ENCODE measurements at places on chromosomes 2 and 18.

DNA sequence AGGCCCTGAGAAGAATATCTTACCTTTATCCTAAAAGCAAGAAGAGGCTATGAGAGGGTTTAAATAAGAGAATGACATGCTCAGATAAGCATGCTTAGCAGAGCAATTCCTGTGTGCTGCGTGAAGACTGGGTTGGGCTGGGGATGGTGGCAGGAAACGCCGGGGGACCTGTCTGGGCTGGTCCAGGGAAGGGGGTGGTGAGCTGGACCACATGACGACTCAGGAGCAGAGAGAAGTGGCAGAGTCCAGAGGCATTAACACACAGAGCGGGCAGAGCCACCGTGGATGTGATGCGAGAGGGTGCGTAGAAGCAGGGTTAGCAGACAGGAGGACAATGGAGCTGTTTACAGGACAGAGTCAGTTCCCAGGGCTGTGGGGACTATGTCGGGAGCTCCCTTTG lies 84.5 kb downstream of the ZBTB7C start:
- no peak for DNase-seq

DNA sequence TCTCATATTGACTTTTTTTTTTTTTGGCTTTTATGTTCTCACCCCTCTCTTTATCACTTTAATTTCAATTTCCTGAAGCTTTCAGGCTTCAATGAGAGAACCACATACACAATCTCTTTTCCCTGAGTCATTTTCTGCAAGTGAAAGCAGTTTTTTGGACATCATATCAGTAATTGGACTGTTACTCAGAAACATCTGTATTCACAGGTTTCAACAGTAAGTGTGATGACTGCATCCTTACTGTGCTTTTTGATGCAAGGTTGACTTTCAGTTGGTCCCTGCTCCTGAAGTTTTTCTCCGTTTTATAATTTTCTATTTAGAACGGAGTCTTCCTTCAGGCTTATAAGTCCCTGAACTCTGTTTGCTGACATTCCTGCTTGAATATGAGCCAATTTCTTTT lies 70.5 kb upstream of the CCBE1 start:
- no peak for DNase-seq

GRCh38 chr2:157803952-157804351 lies 72.2 kb downstream of the ACVR1 start:
- no peak for DNase-seq

GRCh38 chr2:40213071-40213470 lies 238.8 kb downstream of the SLC8A1 start:
- DNase-seq = no peak

GRCh38 chr2:114039677-114040076 lies 149.8 kb downstream of the ACTR3 start:
- no peak for DNase-seq

GRCh38 chr2:172427256-172427989 lies at the start of gene ITGA6:
Gene ITGA6 (plus strand): TSS chr2:172427586.
- peak; percentile 72 for DNase-seq

DNA sequence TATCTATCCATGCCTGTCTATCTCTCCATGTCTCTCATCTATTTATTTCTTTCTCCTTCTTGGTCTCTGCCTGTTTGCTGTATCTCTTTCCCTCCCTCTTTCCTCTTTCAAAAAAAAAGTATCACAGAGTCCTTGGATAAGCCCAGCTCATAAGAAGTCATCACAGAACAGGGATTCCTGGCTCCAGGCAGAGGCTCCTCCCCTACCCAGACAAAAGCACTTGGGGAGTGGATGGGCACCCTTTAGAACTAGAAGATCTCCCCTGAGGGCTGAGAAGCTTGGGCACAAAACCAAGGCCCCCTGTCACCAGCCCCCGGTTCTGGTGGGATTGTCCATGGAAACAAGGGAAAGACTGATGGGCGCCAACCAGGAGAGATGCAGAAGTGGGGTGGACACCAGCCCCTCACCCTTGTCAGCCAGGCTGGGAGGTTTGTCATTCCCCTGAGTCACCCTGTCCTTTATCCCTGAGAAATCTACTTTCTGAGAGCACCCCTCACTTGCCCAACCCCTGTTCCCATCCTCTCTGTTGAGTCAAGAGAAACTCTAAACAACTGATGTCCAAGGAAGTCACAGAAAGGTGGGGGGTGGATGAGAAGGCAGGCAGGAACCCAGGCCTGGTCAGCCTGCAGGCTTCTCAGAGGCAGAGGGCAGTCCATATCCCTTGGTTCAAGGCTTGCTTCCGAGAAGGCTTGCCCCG lies 127.1 kb downstream of the TNS1 start:
- DNase-seq = no peak

- DNase-seq = no peak
Measured at GRCh38 chr2:233686928-233687327, 5.2 kb downstream of the UGT1A7 start.

- no peak for DNase-seq
Measured at GRCh38 chr2:69175790-69176715, 163.1 kb downstream of the ANTXR1 start.

DNA sequence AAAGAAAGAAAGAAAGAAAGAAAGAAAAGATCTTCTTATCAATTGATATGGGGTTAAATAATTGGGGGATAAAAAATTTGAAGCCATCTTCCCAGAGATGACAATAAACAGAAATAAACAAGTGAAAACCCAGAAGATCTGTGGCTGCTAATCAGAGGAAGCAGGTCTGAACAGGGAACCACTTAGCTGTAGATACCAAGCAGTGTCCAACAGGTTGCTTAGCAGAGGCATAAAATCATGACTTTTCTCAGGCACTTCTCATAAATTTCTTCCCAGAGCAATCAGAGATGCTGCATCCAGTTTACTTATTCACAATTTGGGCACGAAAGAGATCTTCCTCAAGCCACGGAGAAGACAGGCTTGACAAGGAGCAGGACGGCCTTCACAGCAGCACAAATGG lies 5.7 kb upstream of the LPIN1 start:
- DNase-seq = no peak

- DNase-seq = no peak
Measured at GRCh38 chr18:55219059-55219458, 259.8 kb upstream of the CCDC68 start.

- DNase-seq = no peak
Measured at GRCh38 chr2:40147360-40147759, 304.5 kb downstream of the SLC8A1 start.

GRCh38 chr2:85019121-85019520 lies 48.2 kb downstream of the KCMF1 start:
- no peak for DNase-seq

DNA sequence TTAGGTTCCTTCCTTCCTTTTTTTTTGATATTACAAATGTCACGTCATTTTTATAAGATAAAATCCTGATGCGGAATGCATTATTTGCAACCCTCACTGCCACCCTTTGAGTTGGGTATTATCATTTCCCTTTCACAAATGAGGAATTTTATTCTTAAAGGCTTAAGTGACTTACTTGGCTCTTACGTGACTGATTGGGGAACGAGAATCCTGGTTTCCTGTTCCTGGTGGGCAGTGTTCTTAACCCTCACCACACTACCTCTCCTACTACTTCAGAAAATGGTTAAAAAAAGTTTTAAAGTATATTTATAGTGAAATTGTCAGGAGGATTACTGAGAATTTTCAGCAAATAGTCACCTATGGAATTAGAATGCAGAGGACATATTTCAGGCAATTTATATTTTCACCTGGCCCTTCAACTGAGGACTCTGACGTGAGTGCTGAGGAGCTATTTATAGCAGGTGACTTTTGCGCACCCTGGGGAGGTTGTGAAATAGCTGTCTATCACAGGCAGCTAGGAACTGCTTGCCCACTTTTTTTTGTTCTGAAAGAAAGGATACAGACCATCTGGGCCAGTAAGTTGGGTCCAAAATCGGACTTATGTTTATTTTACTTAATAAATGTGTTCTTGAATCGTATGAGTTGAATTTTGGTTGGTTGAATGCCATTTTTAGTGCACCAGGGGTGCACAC lies 18.7 kb upstream of the RASGRP3 start:
- DNase-seq = no peak

GRCh38 chr2:137367361-137367760 lies 596.9 kb upstream of the HNMT start:
- no peak for DNase-seq

- no peak for DNase-seq
Measured at GRCh38 chr2:160225722-160226121, 25.6 kb upstream of the ITGB6 start.

- DNase-seq = no peak
Measured at GRCh38 chr18:50816419-50817166, 3.2 kb downstream of the MRO start.

DNA sequence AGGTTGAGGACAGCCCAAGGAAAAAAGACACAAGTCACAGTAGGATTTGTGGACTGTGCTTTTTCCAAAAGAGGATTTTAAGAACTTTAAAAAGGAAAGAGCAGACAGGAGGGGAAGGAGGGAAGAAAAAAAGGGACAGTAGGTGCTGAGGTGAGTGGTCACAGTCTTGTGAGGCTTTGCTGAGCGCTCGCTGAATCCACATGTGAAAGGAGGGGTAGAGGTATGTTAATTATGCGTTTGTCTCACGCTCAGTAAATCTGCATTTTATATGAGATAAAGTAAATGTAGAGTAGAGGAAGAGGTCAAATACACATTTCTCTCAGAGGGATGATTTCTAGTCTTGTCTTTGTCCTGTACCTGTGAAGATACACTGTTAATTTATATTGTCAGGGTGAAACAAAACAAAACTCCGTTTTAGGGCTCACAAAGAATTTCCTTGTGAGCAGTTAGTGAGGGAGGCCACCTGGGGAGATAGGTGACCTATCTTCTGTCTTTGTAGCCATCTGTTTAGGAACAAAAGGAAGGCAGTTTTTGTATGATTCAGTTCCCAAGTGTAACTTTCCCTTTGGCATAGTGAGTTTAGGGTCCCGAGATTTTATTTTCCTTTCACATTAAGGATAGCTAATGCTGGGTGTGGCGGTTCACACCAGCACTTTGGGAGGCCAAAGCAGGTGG lies 25.3 kb downstream of the GNAL start:
- DNase-seq = no peak

DNA sequence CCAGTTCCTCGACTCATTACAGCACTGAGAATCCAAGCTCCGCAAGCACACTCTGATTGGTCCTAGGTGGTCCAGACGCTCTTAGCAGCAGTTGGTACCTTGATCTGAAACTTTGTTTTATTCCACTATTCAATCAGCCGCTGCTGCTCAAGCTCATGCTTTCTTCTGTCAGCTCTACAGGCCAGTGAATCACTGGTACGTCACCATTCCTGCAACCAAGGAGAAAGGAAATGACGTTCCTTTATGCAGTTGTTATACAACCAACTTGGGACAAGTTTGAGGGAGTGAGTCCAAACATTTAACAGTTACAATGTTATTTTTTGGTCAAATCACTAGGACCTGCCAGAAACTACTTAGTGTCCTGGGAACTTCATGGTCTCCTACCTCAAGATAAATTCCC lies 398.8 kb upstream of the TMEFF2 start:
- DNase-seq = no peak

GRCh38 chr18:331221-331821 lies 63.5 kb upstream of the THOC1 start:
- no peak for DNase-seq

DNA sequence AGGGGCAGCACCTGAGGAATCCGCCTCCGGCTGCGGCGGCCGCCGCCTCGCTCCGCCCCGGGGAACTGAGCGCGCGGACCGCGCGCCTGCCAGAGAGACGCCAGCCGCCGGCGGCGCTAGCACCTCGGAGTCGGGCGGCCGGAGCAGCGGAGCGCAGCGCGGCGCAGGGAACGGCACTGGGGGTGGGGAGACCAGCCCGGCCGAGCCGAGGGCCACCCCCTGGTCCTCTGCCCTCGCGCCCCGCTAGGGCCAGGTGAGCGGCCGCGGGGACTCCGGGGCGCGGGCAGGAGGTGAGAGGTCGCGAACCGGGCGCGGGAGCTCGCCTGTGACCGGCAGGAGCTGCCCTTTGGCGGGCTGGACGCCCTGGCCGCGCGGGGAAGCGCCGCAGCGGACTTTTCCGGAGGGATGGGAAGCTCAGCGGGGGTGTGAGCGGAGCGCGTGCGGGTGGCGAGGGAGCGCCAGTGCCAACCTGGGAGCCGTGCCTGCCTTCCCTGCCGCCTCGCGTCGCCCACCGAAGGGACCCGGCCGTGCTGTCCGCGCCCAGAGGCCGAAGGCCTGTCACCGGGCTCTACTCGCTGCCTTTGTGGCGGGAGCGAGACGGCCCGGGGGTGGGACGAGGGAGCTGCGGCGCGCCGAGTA lies at the start of gene GREB1L:
GREB1L (plus strand) TSS at position 92 of the 639 bp plus-strand sequence. CDS start 141,287 bp downstream, outside the sequence.
- no peak for DNase-seq

DNA sequence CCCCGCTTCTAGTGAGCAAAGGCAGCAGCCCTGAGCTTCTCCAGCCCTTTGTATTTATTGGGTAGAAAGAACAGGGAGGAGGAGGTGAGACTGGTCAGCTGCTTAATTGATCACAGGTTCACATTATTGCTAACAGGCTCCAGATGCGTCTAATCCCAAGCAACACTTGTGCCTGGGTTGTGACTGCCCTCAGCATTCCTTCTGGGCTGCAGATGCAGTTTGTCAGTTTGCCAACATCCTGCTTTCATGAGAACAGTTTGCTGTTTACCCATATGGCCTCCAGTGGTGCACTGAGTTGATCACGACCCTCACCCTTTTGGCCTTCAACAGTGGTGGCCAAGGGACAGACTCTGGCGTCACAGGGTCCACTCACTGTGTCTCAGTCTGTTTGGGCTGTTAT lies 159.5 kb upstream of the ZNF516 start:
- DNase-seq = no peak

DNA sequence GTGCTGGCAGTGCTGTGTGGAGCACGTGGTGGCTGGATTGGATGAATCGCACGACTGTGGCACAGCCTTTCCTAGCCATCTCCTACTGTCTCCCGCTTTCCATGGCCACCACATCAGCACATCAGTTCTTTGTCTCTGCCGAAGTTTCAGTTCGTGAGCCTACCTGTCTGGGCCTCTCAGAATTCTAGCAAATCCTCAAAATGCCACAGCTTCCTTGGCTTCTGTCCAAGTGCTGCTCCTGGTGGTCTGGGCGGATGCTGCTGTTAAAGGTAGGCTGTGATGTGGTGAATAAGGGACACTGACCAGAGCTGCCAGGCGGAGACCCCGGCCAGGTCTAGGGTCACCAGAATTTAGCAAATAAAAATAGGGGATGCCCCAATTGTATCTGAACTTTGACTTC lies 237.4 kb downstream of the LPIN1 start:
- no peak for DNase-seq

- no peak for DNase-seq
Measured at GRCh38 chr18:29188760-29189159, 1011.8 kb upstream of the CDH2 start.

DNA sequence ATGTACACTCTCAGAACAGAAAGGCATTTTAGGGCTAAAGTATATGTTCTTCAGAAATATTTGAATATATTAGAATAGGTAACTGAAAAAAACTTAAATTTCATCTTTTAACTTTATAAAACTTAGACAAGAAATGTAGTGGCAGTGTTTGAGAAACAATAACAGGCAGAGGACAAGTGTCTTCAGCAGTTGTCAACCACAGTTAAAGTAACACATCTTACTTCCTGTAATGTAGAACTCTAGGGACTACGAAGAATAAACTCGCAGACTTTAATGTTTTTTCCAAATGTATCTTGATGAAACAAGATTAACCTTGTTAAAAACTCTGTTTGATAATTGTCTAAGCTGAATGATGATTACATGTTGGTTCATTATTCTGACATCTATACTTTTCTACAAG lies 50.7 kb downstream of the RMDN2 start:
- DNase-seq = no peak

DNA sequence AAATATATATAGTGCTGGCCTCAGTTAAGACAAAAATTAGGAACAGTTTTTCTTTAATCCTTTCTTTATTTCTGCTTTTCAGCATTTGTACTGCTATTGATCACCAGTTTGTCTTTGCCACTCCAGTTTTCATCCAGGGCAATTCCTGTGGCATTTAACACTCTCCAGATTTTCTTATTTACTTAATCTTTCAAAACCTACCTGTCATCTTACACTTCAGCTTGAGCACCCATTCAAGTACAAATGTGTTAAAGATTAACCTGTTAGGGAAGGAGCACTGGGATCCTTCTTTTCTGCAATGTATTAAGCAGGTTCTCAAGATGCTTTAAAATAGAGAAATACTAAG lies 101.8 kb upstream of the SCN1A start:
- DNase-seq = no peak

Data from CD4-positive, alpha-beta T cell treated with Interleukin-2 at 100 ng/mL for 4 hours (primary cell).